Stimulated activated CD4-positive, alpha-beta T cell treated with anti-CD3 and anti-CD28 coated beads, Interleukin-12 subunit alpha, Interleukin-12 subunit beta, amount 100 ng/mL, for 48 hours (primary cell): ENCODE measurements at places on chromosomes 2 and 18.

DNA sequence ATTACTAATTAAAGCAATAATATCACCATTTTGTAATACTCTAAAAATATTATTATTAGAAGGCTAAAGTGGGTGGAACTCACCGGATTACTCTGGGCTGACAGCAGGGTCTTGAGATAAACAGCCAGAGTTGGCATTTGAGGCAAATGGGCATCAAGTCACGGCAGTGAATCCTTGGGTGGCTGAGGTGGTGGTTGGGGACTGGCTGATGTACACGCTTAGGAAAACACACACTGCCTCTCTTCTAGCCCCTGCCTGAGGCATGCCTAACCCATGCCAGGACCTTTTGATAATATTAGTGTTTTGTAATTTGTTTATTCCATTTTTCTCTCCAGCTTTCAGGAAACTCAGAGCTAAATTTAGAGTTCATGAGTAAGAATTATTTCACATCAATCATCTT lies 76.8 kb downstream of the ACKR3 start:
- DNase-seq = no peak

DNA sequence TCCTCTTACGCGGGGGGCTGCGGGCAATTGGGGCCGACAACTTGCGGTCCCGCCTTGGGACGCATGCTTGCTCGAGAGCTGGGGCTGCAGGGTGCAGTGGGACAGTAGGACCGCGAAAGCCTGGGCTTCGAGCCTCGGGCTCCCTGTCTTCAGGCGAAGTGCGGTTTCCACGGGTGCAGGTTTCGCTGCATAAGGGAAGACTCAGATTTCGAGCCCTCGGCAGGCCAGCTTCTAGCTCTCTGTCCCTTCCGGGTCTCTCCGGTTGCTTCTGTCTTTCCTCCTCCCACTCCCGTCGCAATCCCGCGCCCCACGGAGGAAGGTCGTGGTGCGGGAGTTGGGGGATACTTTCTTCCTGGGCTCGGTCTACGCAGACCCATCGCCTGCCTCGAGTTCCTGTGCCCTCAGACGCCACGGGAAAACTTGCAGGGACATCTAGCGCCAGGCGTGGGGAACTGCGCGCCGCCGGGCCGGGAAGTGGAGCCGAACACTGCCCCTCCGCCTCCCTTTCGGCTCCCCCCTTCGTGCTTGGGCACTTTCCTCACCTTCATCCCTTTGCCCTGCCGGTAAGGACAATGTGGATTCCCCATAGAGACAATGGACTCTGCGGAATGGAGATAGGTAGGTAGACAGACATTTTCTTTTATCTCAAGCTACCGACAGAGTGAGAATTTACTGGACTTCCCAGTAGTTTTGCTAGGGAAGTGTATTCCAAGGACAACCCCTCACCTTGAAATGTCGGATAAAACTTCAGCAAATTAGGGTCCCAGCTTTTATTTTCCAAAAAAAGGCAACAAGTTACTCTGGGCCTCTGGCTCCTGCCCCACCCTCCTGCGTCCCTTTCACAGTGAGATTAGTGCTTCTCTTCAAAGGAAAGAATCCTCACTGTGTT lies 4.2 kb upstream of the HOXD13 start:
- no peak for DNase-seq

DNA sequence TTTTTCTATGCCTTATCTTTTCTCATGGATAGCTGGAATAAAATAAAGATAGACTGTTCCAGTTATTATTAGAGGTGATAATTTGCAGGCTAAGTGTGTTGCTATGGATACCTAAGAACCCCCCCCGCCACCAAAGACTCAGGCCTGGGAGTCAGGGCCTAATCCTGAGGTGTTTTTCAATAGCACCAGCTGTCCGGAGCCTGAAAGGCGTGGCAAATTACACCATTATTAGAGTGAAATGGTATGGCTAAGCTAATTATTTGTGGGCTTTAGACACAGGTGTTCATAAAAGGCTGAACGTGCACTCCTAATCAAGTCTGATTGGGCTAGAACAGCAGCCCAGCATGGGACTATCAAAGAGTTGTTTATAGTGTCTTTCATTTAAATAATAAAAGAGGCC lies 293.2 kb upstream of the DCC start:
- DNase-seq = no peak

- no peak for DNase-seq
Measured at GRCh38 chr2:228540976-228541375, 359.5 kb upstream of the SPHKAP start.

GRCh38 chr2:7788736-7789135 lies 871.5 kb downstream of the RNF144A start:
- DNase-seq = no peak

GRCh38 chr2:11990576-11990975 lies 244.1 kb downstream of the LPIN1 start:
- DNase-seq = no peak

GRCh38 chr2:172698041-172698863 lies 37.4 kb upstream of the RAPGEF4 start:
- no peak for DNase-seq

DNA sequence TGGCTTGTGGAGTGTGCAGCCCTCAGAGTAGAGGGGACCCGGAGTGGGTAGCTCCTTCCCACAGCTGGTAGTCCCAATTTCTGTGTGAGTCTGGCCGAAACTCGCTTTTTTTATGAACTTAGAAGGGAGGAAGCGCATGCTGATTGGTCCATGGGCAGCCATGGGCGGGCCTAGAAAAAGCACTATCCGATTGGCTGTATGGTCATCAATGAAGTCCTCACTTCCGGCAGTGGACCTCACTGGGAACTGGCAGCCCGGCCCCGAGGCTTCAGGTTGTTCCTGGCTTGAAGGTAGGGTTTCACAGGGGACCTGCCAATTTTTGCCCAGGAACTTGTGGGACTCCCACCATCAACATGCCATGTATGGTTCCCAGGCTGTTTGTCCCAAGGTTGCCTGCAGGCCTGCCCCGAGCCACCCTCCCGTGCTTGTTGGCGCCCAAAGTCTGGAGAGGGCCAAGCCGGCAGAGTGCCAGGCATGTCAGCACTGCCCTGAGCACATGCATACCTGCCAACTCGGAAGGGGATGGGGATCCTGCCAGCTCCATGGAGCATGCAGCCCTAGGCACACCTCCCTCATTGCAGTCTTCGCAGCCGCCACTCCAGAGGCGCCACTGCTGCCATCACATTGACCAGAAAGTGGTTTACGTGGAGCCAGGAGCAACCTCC lies 98.5 kb downstream of the ATP9B start:
- DNase-seq = no peak

- DNase-seq = no peak
Measured at GRCh38 chr2:66867063-66867441, 432.1 kb downstream of the MEIS1 start.

- DNase-seq = no peak
Measured at GRCh38 chr18:51666763-51667191, 469.3 kb upstream of the MEX3C start.

DNA sequence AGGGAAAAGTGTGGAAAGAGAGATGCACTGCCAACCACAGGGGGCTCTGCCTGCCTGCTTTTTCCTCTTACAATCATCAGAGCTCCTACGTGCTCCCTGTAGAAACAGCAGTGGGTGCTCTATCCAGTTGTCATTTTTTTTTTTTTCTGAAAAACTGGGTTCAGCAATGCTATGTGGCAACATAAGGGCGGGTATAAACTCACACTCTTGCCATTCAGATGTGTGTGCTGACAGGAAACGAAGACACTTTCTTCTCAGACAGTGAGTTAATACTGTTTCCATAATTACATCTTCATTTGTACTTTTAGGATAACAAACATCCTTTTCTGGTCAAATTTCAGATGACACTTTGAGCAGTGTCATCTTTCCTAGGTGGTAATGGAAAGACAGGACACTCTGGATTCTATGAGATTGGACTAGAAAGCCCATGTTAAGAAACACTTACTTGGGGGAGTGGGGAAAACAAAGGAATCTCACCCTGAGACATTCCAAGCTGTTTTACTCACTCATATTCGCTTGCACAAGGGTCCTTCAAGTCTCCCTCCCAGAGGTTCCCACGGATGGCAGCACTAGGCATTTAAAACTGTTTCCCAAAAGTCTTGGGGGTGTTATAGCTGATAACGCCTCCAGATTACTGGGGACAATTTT lies 41.3 kb downstream of the CCDC93 start:
- no peak for DNase-seq

GRCh38 chr2:8278709-8279354 lies 403.0 kb upstream of the ID2 start:
- no peak for DNase-seq

- DNase-seq = no peak
Measured at GRCh38 chr2:101790857-101791256, 93.3 kb downstream of the MAP4K4 start.

GRCh38 chr2:104028061-104028460 lies 825.9 kb upstream of the POU3F3 start:
- DNase-seq = no peak

GRCh38 chr2:53130441-53130943 lies 637.1 kb upstream of the CHAC2 start:
- DNase-seq = no peak

GRCh38 chr2:152710713-152711112 lies 6.5 kb downstream of the PRPF40A start:
- DNase-seq = no peak

DNA sequence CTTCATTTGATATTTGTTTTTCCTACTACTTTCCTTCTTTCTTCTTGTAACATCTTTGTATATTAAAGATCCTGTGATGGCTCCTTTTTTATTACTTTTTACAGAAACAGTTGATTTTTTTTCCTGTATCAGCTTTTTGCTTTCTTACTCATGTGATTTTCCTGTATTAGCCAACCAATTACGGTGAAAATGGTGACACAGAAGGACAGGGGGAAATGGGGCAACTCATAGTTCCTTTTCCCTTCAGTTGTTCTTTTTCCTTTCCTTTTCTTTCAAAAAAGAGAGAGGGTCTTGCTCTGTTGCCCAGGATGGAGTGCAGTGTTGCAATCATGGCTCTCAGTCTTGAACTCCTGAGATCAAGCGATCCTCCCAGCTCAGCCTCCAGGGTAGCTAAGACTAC lies 117.8 kb downstream of the ATL2 start:
- DNase-seq = no peak

- DNase-seq = no peak
Measured at GRCh38 chr2:54575379-54575888, 119.3 kb downstream of the SPTBN1 start.

DNA sequence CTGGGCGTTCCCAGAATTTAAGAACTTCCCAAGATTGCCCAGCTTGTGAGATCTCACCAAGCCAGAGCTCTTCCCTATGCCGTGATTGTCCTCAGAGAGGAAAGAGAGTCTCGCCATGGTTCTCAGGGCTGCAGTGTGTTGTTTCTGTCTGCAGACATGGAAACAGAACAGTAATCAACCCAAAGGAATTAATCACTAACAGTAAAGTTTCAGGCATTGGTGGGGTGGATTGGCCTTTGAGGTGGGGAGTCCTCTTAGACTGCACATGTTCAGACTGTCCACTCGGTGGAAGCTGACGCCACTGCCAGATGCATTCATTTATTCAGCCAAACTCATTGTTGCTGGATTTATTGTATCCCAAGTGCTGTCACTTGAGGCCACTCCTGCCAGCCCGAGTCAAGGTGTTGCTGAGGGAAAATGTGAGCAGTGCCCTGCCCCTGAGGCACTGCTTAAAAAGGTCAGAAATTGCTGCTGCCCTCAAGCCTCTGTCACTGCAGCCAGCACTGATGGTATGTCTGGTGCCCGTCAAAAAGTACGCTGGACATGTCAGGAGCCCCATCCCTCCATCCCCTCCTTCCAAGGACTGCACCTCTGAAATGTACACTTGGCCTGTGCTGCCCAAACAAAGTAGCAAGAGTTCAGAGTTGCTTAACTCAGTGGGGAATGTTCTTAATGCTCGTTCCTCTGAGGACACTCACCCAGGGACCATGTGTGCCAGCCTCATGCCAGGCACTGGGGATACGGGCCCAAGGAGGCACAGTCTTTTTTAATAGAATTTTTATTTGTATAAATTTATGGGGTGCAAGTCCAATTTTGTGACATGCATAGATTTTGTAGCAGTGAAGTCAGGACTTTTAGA lies 201.0 kb downstream of the GLI2 start:
- no peak for DNase-seq

GRCh38 chr2:231009236-231009919 lies 13.5 kb downstream of the SPATA3 start:
- DNase-seq = no peak

GRCh38 chr18:30985753-30986152 lies 56.8 kb downstream of the DSC3 start:
- no peak for DNase-seq

DNA sequence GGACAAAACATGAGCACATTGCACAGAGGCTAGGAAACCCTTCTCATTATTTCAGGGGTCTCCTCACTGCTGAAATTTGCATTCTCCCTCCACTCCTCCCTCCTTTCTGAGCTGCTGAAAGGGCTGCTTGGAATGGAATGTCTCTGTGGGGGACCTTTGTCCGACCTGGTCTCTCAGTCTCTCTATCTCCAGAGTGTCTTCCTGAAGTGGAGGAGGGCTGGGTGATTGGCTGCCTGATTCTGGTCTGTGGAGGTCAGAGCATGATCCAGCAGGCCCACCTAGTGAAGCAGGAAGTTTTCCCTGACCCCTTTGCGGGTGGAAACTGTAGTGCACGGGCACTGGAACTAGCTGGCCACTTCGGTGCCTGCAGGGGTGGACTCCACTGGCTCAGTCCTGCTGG lies 560.5 kb upstream of the HS6ST1 start:
- no peak for DNase-seq

- no peak for DNase-seq
Measured at GRCh38 chr18:48600456-48601090, 61.7 kb downstream of the CTIF start.

- no peak for DNase-seq
Measured at GRCh38 chr2:144518748-144519596, 947 bp downstream of the ZEB2 start.

DNA sequence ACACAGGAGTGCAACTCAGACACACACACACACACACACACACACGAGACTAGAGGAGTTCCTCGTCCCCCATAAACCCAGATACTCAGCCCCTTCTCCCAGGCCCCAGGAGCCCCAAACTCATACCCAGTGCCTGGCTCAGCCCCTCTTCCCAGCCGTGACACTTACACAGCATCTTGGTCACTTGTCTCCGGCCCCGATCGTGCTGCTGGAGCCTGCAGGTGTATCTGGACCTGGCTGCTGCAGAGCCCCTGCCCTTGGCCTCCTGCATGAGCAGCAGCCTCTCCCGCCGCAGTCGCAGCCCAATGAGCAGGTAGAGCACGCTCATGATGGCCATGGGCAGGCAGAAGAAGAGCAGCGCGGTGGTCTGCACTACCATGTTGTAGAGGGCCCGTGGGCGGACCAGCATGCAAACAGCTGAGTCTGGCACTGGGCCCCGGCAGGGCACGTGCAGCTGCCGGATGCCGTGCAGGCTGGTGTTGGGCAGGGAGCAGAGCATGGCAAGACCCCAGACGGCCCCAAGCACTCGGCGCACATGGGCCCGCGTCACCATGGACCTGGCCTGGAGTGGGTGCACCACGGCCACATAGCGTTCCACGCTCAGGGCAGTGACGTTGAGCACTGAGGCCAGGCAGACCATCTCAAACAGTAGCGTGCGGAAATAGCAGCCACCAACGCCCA lies 2.1 kb downstream of the NMUR1 start:
- DNase-seq = no peak

DNA sequence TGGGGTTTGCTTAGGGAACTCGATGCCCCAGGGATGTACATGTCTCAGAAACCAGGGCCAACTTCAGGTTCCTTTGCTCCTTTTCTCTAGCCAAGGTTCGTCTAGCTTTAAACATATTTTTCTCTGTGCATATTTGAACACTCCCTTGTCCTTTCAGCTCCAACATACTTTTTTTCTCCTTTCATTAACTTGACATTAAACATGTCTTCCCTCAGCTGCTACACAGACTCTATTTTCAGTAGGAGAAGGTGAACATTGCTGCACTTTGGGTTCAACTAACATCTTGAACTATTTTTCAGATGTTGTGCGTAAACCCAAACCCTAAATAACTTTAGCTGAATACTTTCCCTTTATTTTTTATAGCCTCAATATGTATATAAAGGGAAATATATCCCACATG lies 212.9 kb downstream of the MTX2 start:
- DNase-seq = no peak
